ENCODE measurements at places on chromosomes 4 and X.

GRCh38 chr4:99536848-99537247, 26.0 kb downstream of the C4orf17 start:
- no peak for DNase-seq

DNA sequence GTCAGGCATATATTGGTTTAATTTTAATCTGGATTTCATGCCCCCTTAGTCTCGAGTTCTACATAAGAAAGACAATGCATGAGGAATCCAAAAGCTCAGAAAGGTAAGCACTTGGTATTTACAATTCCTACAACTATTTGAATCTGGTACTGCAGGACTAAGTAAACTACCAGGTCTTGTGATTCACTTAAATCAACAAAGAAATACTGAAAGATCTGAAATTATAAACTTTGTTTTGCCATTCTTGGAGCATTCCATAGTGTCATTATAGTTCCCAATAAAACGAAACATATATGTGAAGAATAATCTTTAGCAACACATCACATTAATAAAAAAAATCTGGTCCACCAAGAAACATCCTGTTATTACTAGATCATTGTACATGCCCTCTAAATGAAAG, 482.3 kb downstream of the ANKRD50 start:
- DNase-seq = no peak

DNA sequence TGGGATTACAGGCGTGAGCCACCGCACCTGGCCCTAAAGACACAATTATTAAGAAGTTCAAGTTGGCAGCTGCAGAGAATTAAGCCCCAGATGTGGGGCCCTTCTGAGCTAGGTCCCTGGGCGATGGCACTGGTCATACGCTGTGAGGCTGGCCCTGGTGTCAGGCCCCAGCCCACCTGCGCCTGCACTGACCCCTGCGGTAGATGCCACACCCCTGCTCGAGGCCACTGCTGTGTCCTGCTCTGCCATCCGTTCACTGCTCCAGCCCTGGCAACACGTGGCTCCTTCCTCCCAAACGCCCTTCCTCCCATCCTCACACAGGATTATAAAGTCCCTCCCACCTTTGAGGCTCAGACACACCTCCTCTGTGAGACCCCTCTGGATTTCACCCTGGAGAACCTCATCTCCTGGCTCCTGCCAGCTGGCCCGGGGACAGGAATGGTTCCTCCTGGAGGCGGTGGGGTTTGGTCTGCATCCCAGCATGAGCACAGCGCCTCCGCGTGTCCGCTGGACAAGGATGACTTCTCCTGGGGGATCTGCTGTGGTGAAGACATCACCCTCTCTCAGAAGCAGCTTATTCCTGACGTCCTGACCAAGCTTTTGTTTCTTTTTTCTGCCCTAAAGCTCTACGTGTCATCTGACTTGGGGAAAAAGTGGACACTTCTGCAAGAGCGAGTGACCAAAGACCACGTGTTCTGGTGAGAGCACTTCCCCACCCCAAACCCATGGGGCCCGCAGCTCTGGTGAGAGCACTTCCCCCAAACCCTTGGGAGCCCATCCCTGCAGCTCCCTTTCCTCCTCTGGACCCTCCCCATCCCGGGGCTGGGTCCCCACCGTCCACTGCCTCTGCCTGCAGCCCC, 219.0 kb upstream of the PSAPL1 start:
- no peak for DNase-seq

DNA sequence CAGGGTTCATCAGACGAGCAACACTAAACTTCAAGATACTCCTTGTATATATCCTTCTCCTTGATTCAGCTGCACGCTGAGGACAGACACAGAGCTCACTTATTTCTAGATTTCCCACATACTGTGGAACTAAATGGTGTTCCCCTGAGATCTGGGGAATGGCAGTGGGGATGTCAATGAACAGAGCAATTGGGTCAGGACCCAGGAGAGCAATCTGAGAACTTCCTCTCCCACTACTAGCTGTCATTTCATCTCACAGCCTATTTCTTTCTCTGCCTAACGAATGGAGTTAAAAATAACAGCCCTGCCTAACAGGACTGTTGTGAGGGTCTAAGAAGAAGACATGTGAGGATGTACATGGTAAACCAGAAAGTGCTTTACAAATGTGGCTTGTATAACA, 10.7 kb downstream of the NAAA start:
- no peak for DNase-seq

DNA sequence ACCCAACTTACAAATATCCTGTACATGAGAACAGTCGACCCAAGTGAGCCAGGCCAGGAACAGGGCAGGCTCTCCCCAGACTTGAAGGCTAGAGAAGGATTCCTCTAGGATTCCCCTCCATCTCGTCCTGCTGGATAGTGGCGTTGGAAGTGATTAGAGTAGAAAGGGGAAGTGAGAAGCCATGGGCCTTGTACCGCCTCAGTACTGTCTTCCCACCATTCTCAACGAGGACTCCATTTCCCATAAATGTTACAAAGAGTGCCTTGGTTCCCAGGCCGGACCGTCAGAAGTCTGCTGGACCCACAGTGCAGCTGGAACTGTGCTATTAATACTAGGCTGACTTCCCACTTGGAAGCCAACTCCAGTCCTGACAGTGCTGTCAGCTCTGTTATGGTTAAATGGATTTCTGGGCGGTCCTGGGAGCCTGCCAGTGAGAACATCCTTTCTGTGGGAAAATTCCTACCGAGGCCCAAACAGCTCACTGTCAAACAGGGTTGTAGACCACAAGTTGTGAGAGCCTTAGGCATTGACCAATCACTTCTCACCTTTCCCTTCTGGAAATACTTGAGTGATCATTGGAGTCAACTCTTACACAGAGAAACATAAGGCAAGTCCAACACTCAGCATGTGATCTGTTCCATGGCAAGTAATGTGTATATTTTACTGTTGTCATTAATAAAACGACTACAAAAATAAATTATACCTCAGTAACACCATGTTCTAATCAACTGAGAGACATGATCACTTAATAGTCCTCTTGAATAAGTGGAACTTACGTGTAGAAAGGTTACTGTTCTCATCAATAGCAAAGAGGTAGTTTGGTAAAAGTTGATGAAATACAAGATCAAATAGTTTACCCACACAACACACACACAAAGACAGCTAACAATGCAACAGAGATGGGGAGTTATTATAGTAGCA, 58.4 kb downstream of the AMELX start:
- no peak for DNase-seq

GRCh38 chr4:183906739-183907651, 1.9 kb downstream of the STOX2 start:
- DNase-seq = peak; percentile 76

DNA sequence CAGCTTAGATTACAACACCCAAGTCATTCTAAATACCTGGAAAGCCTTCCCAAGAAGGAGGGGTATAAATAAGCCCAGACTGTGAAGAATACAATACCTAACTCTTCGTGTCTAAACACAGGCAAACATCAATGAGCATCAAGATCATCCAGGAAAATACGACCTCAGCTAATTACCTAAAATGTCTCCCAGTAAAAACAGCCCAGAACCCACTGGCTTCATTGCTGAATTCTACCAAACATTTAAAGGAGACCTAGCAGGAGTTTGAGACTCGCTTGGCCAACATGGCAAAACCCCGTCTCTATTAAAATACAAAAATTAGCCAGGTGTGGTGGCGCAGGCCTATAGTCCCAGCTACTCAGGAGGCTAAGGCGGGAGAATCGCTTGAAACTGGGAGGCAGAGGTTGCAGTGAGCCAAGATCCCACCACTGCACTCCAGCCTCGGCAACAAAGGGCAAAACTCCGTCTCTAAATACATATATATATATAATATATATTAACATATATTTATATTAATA, 19.1 kb upstream of the HSFX4 start:
- no peak for DNase-seq

DNA sequence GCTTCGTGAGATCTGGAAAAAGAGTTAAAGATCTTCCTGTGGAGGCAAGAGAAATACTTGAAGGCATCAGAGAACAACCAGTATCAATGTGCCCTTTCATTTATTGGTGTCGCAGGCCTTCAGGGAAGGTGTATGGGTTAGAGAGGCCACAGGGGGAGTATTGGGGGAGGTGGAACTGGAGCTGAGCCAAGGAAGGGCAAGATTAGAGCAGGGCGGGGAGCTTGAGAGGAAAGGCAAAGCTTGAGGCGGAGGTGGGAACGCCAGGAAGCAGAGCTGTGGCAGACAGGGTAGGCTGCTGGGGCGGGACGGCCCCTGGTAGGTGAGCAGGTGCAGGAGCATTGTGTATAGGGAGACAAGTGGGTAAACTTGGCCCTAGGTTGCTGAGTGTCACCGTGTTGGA, 329.9 kb downstream of the ARHGAP10 start:
- no peak for DNase-seq

DNA sequence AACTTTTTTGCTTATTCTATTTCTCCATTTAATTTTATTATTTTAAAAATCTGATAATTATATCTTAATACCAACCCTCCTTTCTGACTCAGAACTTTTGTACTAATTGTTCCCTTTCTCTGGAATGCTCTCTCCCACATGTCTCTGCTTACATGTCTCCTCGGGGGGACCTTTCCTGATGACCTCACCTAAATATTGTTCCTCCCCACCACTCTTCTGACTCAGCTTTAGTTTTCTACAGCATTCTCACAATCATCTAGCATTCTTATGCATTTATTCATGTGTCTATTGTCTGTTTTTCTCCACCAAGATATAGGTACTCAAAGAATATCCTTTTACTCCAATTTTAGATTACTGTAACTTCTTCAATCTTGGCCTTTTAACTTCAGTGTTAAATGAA, 128.7 kb downstream of the MSL3 start:
- no peak for DNase-seq

DNA sequence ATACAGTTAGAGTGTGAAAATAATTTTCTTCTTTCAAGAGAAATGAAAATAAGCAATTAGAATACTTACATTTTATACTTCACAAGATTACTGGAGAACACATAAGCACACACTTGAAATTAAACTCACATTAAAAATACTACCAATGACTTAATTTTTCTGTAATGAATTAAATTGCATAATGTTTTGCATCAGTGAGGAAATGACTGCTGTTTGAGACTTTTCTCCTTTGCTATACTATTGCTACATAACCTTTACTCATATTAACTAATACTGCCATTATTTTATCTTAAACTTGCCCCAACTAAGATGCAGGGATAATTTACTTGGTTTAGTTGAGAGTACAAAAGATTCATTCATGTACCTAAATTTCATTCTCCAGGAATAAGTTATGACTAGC, 590.9 kb downstream of the ARAP2 start:
- DNase-seq = no peak

GRCh38 chrX:67582436-67582835, 38.6 kb downstream of the AR start:
- DNase-seq = no peak

DNA sequence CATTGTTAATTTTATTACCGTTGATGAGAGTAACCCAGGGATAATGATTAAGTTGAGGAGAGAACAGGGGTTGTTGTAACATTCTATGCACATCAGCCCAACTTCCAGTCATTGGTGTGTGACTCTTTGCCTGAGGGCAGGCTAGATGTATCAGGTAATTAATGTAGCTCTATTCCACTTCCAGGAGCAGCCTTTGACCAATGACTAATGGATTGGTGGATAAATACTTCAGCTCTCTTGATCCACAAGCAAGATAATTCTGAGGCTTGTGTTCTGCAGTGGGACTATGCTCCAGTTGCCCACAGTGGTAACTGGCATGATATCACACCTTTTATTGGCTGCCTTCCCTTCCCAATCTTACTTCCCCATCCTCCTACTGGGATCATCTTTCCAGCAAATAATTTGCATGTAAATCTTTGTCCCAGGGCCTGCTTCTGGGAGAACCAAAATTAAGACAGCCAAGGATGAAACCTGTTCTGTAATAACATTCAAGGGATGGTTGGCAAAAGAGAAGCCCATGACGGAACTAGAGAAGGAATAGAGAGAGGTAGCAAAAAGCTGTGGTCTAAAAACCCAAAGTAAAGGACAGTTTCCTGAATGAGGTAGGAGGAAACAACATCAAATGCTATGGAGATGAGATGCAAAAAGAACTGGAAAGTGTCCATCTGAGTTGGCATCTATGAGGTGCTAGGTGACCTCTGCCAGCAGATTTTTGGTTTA, 241.4 kb upstream of the RPS6KA3 start:
- DNase-seq = no peak

DNA sequence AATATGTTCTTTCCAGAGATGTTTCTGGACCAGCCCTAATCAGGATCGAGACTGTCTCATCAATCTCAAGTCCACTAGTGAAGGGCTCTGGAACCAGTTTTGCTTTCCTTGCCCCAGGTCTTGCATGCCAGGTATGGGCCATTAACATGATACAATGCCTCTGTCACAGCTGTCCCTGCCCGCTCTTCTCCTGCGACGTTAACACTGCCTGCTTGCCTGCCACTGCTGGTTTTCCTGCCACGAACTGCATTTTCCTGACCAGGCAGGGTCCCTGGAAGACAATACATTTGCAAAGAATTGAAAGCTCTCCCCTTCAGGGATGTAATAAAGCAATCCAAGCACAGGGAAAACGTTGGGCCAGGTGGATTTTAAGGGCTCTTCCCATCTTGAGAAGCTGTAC, 200.3 kb downstream of the MID1 start:
- DNase-seq = no peak

DNA sequence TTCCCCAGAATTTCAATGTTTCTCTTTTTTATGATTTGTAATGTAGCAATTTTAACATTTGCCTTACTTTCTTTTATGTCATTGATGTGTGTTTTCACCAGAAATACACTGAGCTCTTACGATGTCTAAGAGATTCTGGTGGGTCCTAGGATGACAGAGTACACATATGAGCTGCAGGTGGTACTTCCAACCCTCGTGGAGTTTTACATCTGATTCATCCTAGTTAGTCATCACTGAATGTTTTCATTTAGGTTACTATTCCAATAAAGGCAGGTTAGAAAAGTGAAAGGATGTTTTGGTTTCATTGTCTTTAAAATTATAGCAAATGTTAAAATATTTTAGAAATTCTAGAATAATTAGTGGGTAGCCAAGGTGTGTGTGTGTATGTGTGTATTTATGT, 605.9 kb downstream of the ADGRL3 start:
- DNase-seq = no peak

DNA sequence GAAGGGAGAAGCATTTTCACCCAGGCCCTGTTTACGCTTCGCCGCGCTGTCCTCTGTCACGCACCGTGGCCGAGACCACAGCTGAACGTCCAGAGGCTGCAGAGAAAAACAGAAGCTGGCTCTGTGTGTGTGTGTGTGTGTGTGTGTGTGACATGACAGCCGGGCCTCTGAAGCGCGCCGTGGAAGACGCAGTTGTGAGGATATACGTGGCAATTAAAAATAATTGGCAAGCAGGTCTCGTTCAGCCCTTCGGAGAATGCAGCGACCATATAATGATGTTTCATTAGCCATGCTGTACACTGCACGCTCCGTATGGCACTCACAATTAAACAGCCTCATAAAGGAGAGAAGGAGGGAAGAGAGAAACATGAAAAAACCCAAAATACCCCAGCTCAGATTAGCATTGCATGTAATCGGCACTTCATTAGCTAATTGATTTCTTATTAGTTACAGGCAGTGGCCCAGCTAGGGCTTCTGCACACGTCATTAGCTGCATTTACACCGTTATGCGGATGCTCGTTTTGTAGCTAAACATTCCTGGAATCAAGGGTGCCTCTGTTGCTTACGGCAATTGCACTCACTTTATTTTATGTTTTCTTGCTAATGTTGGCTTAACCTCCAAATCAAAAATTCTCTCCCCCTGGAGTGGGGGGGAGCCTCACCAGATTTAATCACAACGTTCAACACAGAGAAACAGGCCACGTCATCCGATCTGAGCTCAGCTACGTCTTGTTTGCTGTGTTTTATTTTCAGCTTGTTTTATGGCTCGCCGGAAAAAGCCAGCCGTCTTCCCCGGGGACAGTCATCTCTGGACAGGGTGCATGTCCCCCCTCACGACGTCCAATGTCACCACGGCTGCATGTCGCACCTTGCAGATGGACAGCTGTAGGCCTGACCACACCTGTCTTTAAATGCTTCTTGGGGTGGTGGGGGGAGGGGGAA, 74.6 kb upstream of the SHOX start:
- no peak for DNase-seq

Data from hippocampal formation (tissue), 2 donors.